Dermis lymphatic vessel endothelial cell (primary cell): ENCODE measurements at places on chromosomes 16 and 17. TPM values are rescaled to one million over a fixed set of nuclear protein-coding genes. Genes with fewer than 3 reads are reported as not detected.

Gene GNAO1
- total RNA-seq = not detected in 2 replicates

Gene SPECC1
- total RNA-seq = 0.43 and 0.60 TPM in 2 replicates

Gene MEIOB
- total RNA-seq = not detected in 2 replicates

Gene MVD
- 30.0 and 38.9 TPM in 2 replicates for total RNA-seq

Gene SOCS1
- 0.17 and 2.0 TPM in 2 replicates for total RNA-seq

Gene C16orf92
- total RNA-seq = not detected in 2 replicates

Gene ARHGAP44
- total RNA-seq = 0.43 and 0.65 TPM in 2 replicates

Gene EPX
- not detected in 2 replicates for total RNA-seq

Gene MRPS7
- 58.2 and 62.2 TPM in 2 replicates for total RNA-seq

Gene SLC6A2
- total RNA-seq = 0.11 TPM in 1 of 2 replicates, not detected in the other

Gene KRTAP4-6
- total RNA-seq = not detected in 2 replicates

Gene PRSS36
- 0.26 and 0.87 TPM in 2 replicates for total RNA-seq

Gene TSPOAP1
- under 0.01 and 0.09 TPM in 2 replicates for total RNA-seq

Gene CCL8
- total RNA-seq = not detected in 2 replicates

Gene KRT222
- 0.22 and 0.60 TPM in 2 replicates for total RNA-seq

Gene PRR35
- total RNA-seq = not detected in 2 replicates

Gene TLCD3A
- total RNA-seq = 13.4 and 17.5 TPM in 2 replicates

Gene KRT39
- total RNA-seq = not detected in 2 replicates

Gene TRPV2
- 9.3 and 28.2 TPM in 2 replicates for total RNA-seq

Gene GOT2
- total RNA-seq = 33.7 and 40.9 TPM in 2 replicates

Gene NPIPB8
- 0.22 and 0.34 TPM in 2 replicates for total RNA-seq

Gene TBC1D3E
- 1.4 TPM in 1 of 2 replicates, not detected in the other for total RNA-seq

Gene QPRT
- 0.65 TPM in 1 of 2 replicates, not detected in the other for total RNA-seq

Gene CDK12
- 19.0 and 19.5 TPM in 2 replicates for total RNA-seq

Gene TERB1
- total RNA-seq = under 0.01 and 0.09 TPM in 2 replicates

Gene NPIPB9
- total RNA-seq = 0.87 and 1.7 TPM in 2 replicates

Gene NKD1
- under 0.01 TPM in 1 of 2 replicates, not detected in the other for total RNA-seq

Gene EMP2
- 40.5 and 44.9 TPM in 2 replicates for total RNA-seq

Gene GLIS2
- total RNA-seq = 0.43 and 0.54 TPM in 2 replicates

Gene LRRC75A
- total RNA-seq = 0.77 and 2.0 TPM in 2 replicates

Gene ABAT
- 1.7 and 1.8 TPM in 2 replicates for total RNA-seq

Gene MYH8
- total RNA-seq = not detected in 2 replicates

Gene MT1E
- total RNA-seq = 10.4 and 25.5 TPM in 2 replicates

Gene EVI2A
- total RNA-seq = 0.11 and 0.17 TPM in 2 replicates

Gene TBC1D3K
- not detected in 2 replicates for total RNA-seq

Gene KRT25
- not detected in 2 replicates for total RNA-seq

Gene CBLN1
- 0.11 TPM in 1 of 2 replicates, not detected in the other for total RNA-seq
